HFFc6 (cell line): ENCODE measurements at places on chromosomes 2 and 18.
A peak's percentile ranks its signal among the peaks of the same experiment; 100 is the strongest.

DNA sequence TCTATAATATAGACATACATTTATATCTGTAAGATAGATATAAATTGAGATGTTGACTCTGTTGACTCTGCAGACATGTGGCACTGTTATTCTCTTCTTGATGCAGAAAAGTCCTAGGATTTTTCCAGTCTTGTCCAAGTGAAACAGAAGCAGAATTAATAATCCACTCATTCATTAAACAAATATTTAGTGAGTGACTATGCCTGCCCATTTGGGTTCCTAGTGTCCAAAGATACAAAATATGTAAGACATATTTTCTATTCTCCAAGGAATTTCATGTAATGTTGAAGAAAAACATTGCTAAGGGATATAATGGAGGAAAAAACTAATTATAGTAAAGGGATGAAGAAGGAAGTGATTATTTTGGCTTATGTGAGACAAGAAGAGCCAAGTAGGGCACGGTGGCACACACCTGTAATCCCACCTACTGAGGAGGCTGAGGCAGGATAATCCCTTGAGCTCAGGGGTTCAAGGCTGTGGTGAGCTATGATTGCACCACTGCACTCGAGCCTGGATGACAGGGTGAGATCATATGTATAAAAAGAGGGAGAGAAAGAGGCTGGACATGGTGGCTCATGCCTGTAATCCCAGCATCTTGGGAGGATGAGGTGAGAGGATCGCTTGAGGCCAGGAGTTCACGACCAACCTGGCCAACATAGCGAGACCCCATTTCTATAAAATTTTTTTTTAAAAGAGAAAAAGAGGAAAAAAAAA, 19.9 kb upstream of the PLEKHH2 start:
- H3K36me3 ChIP-seq, result no peaks in the 10 kb centered on the region
- no peak overlapping the region for H3K4me3 ChIP-seq
- no peak for DNase-seq

DNA sequence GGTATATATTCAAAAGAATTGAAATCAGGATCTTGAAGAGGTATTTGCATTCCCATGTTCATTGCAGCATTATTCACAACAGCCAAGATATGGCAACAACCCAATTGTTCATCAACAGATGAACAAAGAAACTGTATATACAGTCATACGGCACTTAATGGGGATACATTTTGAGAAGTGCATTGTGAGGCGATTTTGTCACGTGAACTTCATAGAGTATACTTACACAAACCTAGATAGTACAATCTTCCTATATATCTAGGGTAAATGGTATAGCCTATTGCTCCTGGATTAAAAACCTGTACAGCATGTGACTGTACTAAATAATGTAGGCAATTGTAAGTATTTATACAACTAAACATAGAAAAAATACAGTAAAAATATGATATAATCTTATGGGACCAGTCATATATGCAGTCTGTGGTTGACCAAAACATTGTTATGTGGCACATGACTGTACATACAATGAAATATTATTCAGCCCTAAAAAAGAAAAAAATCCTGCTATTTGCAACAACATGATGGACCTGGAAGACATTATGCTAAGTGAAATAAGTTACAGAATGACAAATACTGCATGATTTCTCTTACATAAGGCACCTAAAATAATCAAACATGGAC, 9.2 kb upstream of the BBS5 start:
- no peaks in the 10 kb centered on the region for H3K36me3 ChIP-seq
- no peak overlapping the region for H3K4me3 ChIP-seq
- no peak for DNase-seq
- no peaks in the 10 kb centered on the region; the same call in 1 of the 2 replicates for H3K27me3 ChIP-seq
- H3K4me1 ChIP-seq, result peaks cover 7% of the 10 kb centered on the region

GRCh38 chr18:42157878-42158277, 202.8 kb downstream of the PIK3C3 start:
- no peak overlapping the region for H3K27ac ChIP-seq
- H3K4me3 ChIP-seq, result no peak overlapping the region
- no peaks in the 10 kb centered on the region for H3K36me3 ChIP-seq

DNA sequence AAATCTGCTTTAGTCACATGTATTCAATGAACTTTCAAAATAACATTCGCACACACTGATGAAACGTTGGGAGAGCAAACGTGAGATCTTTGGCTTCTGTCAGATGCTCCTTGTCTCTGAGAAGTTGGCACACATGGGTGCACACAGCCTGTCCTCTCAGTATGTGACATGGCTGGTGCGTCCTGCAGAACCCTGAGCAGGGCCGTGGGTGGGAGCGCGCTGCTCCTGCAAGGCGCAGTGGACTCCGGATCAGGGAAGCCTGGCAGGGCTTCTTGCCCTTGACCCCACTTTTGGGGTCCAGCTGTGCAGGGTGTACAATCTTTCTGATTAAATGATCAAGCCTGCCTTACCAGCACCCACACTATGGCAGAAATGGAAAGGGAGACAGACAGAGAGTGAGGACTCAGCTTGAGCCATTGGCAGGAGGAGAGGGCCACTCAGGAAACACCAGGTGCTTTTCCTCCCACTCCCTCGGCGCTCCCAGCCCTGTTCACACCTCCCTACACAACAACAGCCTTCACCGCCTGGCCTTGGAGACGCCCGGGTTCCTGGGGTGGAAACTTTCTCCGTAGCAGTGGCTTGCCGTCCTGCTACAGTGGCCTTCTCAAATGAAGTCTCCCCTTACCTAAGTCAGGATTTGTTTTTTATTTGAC, 108.4 kb upstream of the SNTG2 start:
- H3K4me3 ChIP-seq, result no peak overlapping the region
- H3K27ac ChIP-seq, result no peak overlapping the region
- no peaks in the 10 kb centered on the region for H3K27me3 ChIP-seq
- no peak for DNase-seq

- no peak overlapping the region for H3K27ac ChIP-seq
- H3K27me3 ChIP-seq, result peaks cover 4% of the 10 kb centered on the region
- peaks cover 16% of the 10 kb centered on the region for H3K4me1 ChIP-seq
- no peak overlapping the region for H3K4me3 ChIP-seq
These were observed 93.8 kb upstream of the ODC1 start for GRCh38 chr2:10541775-10542432.

DNA sequence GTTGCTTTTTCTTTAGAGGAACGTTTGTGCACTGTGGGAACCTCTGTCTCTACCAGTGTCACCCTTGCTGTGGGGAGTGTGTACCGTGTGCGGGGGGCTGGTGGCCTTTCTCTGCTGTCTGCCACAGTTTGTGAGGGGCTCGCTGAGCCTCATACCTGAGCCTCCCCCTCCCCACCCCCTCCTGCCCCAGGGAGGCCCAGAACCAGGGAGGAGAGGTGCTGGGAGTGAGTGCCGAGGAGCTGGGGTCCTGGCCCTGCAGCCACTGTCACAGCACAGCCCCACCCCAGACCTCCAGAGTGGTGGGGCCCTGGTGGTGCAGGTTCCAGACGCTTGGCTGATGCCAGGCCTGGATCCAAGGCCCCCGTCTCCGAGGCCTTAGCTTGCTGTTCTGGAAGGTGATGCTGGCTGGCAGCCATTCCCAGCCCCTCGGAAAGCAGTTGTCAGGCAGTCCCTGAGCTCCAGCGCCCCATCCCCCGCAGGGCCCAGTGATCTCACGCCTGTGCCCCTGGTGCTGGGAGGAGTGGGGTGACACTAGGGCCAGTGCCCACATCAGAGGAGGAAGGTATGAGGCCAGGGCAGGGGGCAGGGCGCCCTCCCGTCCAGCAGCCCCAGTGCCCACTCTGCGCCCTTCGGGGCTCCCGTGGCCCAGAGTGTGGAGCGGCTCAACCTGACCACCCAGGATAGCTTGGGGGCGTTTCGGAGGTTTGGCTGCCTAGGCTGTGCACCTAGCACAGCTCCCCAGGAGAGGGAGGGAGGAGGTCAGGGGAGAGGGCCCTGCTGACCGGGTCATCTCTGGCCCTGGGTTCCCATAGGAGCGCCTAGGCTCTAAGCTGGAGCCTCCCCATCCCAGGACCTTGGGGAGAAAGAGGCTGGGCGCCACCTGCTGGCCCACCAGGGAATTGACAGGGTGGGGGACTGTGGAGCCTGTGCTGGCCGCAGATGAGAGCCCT, 53.0 kb upstream of the ALPP start:
- peaks cover 1% of the 10 kb centered on the region; the same call in 1 of the 2 replicates for H3K27me3 ChIP-seq
- no peak overlapping the region for H3K27ac ChIP-seq
- no peaks in the 10 kb centered on the region for H3K36me3 ChIP-seq
- no peaks in the 10 kb centered on the region for H3K4me1 ChIP-seq
- peak; percentile 10 for DNase-seq

DNA sequence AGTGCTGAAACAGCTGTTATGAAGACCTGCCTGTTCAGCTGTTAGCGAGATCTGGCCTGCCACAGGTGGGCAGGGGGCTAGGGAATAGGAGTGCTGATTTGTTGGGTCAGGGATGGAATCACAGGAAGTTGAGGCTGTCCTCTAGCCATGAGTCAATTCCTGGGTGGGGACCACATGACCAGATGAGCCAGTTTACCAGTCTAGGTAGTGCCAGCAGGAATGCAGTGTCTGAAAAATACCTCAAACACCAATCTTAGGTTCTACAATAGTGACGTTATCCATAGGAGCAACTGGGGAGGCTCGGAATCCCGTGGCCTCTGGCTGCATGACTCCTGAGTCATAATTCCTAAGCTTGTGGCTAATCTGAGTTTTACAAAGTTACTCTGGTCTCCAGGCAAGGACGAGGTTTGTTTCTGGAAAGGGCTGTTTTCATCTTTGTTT, 44.9 kb downstream of the DYSF start:
- H3K4me1 ChIP-seq, result peaks cover 32% of the 10 kb centered on the region
- H3K27me3 ChIP-seq, result peaks cover 5% of the 10 kb centered on the region
- H3K27ac ChIP-seq, result peak overlapping the region; percentile 95
- H3K36me3 ChIP-seq, result no peaks in the 10 kb centered on the region
- DNase-seq, result peak; percentile 94

DNA sequence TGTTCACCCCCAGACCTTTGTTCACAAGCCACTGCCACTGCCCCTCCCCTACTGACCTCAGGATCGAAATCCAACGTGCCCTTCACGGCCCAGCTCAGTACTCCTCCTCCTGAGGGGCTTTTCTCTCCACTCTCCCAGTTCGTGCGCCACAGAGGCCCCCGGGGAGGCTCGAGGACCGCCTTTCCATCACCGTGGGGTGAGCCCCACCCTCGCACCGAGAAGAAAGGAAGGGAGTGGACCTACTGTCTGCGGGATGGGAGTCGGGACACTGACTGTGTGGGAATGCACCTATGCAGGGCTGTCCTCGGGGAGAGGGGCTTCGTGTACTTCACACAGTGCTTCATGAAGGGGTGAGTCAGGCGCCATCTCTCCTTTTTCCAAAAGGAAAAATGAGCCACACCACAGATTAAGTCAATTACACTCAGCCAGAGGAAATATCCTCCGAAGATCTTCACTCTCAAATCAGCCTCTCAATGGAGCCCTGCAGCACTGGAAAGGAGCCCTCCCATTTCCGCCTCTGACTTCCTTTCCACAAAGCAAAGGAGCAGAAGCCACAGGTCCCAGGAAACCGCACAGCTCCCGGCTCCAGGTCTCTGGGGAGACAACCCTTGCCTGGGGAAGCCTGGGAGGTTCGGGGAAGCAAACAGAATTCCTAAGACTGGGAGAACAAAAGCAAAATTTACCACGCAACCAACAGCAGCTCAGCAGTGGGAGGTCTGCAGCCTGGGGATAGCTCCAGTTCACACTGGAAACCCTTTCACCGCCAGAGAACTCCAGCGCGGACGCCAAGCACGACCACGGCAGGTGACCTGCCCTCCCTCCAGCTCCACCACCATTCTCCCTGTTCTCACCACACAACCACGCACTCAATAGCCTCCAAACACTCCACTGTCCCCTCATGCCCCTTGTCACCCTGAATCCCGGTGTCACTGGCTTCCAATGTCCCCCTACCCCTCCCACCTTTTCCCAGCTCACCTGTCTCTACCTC, 21.6 kb downstream of the ADCY3 start:
- no peaks in the 10 kb centered on the region; the same call in none of the 2 replicates for H3K27me3 ChIP-seq
- peaks cover 71% of the 10 kb centered on the region for H3K36me3 ChIP-seq
- no peak overlapping the region for H3K27ac ChIP-seq
- no peak overlapping the region for H3K4me3 ChIP-seq
- H3K4me1 ChIP-seq, result peaks cover 15% of the 10 kb centered on the region

DNA sequence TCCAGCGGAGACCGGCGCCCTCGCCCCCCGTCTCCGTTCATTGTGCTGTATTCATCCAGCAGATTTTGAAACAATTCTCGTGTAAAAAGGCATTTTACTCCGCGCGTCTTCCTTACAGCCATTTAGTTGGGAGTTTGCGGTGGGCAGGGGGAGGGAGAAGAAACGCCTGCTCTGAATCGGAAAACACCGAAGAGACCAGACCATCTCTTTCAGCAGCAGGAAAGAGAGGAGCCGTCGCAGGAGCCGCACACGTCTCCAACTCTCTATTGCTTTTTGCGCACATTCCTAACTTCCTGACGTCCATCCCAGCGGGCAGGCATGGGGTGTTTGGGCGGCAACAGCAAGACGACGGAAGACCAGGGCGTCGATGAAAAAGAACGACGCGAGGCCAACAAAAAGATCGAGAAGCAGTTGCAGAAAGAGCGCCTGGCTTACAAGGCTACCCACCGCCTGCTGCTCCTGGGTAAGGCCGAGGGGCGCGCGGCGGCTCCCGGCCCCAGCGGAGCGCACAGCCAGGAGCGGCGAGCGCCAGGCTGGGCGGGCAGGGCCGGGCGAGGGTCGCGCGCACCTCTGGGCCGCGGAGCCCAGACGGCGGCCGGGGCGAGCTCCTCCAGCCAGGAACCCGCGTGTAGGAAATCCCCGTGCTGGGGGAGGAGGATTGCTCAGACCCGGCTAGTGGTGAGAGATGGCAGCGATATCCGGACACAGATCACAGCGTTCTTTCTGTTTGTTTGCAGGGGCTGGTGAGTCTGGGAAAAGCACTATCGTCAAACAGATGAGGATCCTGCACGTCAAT, 63.2 kb downstream of the GNAL start:
- DNase-seq, result no peak
- peaks cover 7% of the 10 kb centered on the region for H3K4me1 ChIP-seq
- 0 out of 2 replicates have a peak, but pooled peaks cover 4% of the 10 kb centered on the region for H3K36me3 ChIP-seq
- H3K4me3 ChIP-seq, result peak overlapping the region; percentile 23; the same call in 1 of the 2 replicates

DNA sequence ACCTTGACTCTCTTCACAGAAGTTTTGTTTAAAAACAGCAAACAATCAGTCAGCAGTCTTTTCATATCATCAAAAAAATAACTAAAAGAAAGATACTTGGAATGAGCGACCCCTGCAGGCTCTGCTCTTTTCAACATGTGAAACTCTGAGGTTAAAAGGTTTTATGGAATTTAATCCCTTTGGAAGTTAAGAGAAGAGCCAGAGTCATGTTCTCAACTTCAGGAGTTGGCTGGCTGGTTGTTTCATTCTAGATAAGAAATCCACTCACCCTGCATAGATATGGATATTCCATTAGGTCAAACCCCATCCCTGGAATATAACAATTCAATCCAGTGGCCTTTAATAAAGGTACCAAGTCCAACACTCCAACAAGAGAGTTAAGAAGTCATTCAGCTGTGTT, 115.6 kb upstream of the RMDN2 start:
- H3K4me3 ChIP-seq, result peak overlapping the region; percentile 14; the same call in 1 of the 2 replicates
- DNase-seq, result peak; percentile 62
- H3K4me1 ChIP-seq, result peaks cover 39% of the 10 kb centered on the region
- H3K27ac ChIP-seq, result peak overlapping the region; percentile 73
